Activated CD4-positive, alpha-beta T cell treated with anti-CD3 and anti-CD28 coated beads for 48 hours (primary cell): ENCODE measurements at places on chromosomes 16 and 17.

DNA sequence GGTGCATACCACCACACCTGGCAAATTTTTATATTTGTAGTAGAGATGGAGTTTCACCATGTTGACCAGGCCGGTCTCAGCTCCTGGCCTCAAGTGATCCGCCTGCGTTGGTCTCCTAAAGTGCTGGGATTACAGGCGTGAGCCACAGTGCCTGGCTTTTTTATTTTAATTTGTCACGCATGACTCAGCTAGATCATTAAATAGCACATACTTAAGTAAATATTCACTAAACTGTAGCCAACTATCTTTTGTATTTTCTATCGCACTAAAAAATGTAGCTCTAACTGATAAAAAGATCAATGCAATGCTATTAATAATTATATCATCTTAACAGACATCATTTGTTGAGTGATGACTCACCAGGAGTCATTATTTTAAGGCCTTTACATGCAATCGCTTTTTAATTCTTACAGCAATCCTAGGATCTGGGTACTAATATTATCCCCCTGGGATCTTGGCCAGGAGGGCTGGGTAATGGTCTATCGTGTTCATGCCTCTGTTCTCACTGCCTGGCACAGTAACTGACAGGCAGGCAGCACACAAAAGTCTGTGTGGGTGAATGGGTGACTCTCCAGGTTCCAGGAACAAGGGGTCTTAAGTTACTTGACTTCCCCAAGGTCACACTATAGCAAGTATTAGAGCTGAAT is 693.5 kb upstream of the EEF2KMT start:
- DNase-seq: no peak

DNA sequence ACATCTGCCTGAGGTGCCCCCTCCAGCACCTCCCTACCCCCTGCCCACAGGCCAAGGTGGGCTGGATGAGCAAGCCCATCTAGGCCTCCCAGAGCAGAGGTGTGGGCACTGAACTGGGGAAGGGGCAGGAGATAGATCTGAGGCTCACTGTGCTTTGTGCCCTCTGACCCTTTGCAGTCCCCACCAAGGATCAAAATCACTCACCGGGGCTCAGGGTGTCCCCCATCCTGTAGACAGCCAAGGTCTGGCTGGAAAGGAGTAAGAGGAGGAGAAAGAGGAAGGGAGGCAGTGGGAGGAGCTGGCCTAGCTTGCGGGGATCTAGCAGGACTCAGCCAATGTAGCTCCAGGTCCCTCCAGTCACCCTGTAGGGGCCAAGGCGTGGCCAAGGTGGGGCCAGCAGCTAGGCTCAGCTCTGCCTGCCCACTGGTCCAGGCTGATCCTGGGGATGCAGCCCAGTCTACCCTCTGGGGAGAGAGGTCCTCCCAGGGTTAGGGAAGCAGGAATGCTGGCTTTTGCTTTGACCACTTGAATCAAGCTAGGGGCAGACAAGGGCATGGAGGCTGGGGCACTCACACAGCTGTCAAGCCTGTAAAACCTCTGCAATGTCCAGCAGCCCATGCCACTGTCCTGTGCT is 1.8 kb downstream of the SLC12A4 start:
- no peak for DNase-seq

DNA sequence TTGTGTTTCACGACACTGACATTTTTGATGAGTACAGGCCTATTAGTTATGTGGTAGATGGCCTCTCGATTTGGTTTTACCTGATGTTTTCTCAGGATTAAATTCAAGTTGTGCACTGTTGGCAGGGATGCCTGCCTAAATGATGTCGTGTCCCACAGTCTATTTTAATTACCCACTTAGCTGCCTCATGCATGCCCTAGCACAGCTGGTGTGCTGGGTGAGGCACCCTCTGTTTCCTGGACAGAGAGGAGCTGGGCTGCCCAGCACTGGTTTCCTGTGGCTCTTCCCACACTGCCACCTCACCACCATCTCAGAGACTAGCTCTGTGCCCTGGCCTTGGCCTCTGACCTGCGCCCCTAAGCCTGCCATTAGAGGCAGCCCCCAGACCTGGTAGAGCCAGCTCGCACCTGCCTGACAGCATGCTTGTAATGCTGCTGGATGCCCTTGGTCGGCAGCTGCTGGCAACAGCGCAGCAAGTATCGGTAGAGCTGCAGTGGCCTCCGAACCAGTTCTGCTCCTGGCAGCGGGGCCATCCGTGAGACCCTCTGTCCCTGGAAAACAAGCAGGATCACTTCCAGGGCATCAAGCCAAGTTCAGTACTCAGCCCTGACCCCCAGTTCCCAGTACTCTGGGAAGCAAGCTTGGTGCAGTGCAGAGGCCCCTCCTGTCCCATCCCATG is 10.9 kb downstream of the LYRM9 start:
- DNase-seq: no peak

GRCh38 chr16:62079236-62079635 is 43.0 kb upstream of the CDH8 start:
- DNase-seq: no peak
